ENCODE measurements at places on chromosomes 4 and X.

GRCh38 chr4:57672846-57673433, 562.8 kb upstream of the IGFBP7 start:
- no peak for DNase-seq

- no peak for DNase-seq
Observed at GRCh38 chr4:98939438-98939837, 10.5 kb upstream of the EIF4E start.

DNA sequence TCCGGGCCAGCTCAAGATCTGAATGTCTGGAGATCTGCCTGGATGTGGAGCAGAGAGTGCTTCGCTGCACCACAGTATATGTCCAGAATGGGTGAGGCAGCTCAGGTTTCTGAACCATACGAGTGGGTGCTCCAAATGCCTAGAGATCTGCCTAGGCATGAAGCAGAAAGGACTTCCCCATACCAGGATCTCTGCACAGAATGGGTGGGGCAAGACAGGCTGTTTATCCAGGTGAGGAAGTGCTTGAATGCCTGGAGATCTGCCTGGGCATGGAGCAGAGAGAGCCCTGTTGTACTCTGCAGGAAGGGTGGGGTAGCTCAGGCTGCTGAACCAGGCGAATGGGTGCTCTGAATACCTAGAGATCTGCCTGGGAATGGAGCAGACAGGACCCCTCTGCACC, 45.4 kb upstream of the MAGEC2 start:
- no peak for DNase-seq

DNA sequence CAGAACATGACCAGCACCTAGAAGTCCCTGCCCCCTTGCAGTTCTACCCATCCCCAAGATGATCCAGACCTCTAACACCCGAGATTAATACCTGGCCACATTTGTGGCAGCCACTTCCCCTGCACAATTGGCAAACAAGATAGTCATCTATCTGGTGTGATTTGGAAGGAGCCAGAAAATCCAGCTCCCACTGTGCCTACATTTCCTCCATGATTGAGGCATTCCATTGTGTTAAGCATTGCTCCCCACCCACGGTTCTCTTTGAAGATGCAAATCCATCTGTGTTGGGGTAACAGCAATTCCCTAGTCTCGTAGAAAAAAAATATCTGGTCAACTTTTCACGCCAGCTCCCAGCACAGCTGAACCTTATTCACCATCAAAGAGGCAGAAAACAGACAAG, 405.0 kb downstream of the BCOR start:
- DNase-seq = no peak

GRCh38 chr4:16136311-16136710, 52.5 kb upstream of the PROM1 start:
- DNase-seq = no peak

DNA sequence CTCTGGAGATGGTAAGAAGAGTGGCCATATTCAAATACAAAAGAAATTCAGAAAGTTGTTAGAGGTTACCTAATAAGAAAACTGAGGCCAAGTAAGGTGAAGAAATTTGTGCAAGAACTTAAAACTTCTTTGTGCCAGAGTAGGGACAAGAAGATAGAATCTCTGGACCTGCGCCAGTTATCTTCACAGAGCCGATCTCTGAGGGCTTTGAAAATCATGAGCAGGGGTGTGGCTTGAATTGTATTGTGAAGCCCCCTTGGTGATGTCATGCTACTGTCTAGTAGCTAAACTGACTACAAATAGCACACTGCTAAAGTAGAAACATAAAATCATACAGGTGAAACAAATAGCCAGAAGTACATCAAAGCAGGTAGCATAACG, 184.6 kb downstream of the UGT8 start:
- no peak for DNase-seq

DNA sequence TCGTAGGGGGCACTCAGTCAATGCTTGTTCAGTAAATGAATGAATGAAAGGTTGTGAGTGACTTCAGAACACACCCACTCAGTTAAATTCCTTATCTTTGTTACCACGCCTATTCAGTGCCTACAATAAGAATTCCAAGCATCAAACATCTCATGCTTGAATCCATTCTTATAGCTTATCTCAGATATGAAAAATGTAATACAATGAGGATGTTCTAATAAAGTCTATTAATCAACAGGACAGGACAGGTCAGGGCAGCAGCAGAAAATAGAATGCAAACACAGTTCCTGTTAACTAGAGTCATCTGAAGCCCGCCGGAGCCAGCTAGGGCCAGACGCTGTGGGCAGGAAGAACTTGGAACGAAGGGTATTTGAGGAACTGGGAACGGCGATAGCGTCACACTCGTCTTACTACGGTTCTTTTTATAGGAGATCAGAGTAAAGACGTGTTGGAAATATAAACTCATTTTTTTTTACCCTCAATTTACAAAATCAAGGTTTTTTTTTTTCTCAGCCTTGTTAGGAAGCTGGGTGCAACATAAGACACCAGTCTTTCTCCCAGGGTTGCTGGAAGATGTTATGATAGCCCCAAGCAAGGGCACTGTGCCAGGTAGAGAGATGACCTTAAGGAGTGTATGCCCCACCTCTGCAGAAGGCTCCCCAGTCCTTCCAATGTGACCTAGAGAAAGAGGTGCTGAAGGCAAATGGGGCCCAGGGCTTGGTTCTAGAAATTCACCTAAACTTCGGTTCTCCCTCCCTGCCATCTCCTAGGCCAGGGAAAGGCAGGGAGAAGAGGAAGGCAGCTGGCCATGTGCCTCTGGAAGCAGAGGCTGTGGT, 48.3 kb downstream of the SEL1L3 start:
- DNase-seq = no peak

DNA sequence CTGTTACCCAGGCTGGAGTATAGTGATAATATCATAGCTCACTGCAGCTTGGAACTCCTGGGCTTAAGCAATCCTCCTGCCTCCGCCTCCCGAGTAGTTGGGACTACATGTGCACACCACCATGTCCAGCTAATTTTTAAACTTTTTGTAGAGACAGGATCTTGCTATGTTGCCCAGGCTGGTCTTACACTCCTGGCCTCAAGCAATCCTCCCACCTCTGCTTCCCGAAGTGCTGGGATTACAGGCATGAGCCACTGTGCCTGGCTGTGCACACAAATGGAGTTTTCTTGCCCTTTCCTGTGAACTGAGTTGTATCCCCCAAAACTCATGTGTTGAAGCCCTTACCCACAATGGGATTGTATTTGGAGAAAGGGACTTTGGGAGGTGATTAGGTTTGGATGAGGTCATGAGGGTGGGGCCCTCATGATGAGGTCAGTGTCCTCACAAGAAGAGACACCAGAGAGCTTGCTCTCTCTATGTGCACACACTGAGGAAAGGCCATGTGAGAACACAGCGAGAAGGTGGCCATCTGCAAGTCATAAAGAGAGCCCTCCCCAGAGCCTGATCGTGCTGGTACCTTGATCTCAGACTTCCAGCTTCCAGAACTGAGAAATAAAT, 40.1 kb downstream of the DDX3X start:
- DNase-seq = no peak

GRCh38 chrX:24396931-24397279, 36.5 kb downstream of the SUPT20HL1 start:
- DNase-seq = no peak

DNA sequence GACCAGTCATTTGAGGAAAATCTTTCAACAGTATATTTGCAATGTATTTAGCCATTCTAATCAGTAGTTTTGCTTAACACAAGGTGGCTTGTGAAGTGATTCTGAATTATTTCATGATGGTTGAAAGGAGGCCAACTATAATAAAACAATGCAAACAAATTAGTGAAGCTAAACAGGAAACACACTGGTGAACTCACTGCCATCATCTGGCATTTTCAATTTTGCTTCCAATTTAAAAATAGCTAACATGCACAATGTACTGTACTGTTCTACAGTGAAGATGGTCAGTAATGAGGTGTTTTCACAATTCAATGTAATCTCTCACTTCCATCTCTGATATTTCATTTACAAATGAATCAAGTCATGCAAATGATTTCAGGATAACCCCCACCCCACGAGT, 31.1 kb downstream of the PGRMC2 start:
- DNase-seq = no peak

DNA sequence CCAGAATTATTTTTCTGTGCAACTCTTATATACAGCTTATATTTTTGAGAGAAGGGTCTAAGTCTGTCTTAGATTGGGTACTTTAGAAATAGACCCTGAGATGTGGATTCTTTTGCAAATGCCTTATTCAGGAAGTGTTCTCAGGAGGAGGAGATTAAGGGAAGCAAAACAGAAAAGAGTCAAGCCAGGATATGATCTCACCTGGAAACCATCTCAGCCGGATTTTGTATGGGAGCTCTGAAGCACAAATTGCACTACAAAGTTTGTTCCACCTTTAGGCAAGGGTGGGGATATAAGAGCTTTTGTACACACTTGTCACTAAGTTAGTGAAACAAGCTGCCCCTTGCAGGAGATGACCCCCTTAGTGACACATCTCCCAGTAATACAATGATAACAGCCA, 121.2 kb upstream of the GRPR start:
- DNase-seq = no peak

DNA sequence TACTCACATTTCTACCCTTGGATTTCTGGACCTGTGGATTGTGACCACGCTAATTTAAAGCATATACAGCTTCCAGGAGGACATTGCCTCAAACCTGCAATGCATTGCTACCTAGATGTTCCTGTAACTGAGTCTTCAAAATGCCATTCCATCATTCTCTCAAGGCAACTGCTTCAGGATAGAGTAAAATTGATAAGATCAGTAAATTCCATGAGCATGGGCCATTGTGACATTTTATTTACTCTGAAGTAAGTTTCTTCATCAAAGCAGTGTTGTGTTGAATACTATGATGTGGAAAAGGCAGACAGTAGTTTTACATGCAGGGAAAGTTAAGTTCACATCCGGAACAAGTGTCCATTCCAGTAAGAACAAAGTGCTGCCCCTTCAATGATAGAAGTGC, 991.0 kb downstream of the ARAP2 start:
- DNase-seq = no peak

GRCh38 chrX:111216293-111216801, 53.9 kb downstream of the CAPN6 start:
- DNase-seq = no peak

DNA sequence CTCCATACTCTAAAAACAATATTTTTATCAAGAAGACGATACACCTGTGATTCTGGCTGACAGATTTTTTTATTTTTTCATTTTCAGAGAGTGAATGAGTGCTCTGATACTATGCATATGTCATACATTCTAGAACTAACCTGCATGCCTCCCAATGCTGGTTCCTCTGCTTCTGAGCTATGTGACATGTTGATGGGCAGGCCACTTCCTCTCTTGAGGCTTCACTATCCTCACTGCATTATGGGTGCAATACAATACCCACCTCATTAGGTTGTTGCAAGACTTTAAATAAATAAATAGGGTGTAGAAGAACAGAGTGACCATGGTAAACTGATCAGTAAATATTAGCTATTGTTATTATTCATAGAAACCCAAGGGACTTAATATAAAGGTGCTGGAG, 408.3 kb downstream of the HNRNPD start:
- no peak for DNase-seq

GRCh38 chr4:85741381-85741780, 266.4 kb downstream of the ARHGAP24 start:
- no peak for DNase-seq

DNA sequence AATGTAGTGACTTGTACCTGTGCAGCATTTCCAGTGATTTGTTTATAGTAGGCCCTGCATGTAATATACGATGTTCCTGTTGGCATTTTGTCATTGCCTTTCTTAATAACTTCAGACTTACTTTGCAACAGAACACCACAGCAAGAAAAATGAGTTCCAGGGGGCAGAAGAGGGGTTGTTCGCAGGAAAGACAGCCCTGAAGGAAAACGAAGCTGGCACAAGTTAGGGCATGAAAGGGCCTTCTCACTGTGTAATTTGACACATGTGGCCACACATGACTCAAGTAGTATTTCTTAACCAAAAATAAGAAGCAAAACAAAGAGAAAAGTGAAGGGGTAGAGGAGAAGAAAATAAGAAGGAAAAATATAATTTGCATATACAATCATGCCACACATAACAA, 265.8 kb upstream of the SMIM31 start:
- DNase-seq = no peak

DNA sequence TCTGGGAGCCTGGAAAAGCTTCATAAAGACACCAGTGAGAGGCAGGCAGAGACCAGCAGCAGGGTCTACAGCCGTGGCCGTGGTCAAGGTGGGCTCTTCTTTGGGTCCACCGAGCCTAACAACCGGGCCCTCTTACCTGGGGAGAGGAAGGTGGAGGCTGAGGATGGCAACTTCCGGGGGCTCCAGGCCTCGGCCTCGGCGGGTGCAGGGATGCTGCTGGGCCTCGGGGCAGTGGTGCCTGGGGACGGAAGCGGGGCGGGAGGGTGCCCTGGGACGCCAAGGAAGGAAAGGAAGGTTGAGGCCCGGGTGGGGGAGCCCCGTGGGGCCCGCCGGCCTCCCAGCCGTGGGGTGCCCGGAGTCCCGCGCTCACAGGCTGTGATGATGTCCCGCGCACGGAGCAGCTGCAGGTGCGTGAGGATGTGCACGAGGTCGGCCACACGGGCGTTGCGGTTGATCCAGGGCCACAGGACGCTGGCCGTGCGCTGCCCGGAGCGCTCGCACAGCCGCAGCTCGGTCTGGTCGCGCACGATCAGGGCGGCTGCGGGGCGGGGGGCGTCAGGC, 561 bp downstream of the IRAK1 start:
- DNase-seq = no peak

DNA sequence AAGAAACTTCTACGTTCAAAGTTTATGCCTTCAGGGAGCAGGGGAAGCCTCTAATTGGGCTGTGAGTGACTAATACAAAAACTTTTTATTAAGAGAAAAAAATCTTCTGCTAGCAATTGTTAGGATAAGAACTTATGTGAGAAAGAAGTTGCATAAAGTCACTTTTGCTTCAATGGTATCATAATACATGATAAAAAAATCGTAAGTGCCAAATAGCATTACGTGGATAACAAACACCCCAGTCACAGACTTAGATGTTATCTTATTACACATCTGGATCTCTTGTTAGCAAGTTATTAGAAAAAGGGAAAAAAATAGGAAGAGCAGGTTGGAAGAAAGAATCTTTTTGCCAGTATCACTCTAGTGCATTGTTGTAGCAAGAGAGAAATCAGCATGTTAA, 4.2 kb upstream of the NDST4 start:
- no peak for DNase-seq

- DNase-seq = no peak
Observed at GRCh38 chr4:34619531-34620162, 1624.7 kb downstream of the ARAP2 start.

DNA sequence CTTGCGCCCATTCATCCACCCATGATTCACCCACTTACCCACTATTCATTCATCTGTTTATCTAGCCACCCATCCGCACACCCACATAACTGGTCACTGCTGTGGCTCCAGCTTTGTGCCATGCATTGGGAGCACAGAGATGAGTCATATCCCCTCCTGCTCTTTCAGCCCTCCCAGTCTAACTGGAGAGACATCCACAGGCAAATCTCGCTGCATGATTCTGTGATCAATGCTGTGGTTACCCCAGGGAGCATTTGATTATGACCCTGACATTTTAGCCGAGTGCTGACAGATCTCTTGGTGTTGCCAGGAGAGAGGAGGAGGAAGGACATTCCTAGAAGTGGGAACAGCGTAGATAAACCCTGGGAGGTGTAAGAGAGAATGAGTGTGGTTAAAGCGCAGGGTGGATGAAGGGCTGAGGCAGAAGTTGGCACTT, 10.4 kb upstream of the PORCN start:
- DNase-seq = no peak

- DNase-seq = no peak
Observed at GRCh38 chr4:118279920-118280432, 72.8 kb downstream of the PRSS12 start.

- DNase-seq = no peak
Observed at GRCh38 chrX:37781814-37782213, 2.0 kb downstream of the CYBB start.

- no peak for DNase-seq
Observed at GRCh38 chrX:24282381-24283126, 31.3 kb downstream of the SUPT20HL2 start.
